ENCODE measurements at places on chromosomes 1 and 21.
A peak's percentile ranks its signal among the peaks of the same experiment; 100 is the strongest.

DNA sequence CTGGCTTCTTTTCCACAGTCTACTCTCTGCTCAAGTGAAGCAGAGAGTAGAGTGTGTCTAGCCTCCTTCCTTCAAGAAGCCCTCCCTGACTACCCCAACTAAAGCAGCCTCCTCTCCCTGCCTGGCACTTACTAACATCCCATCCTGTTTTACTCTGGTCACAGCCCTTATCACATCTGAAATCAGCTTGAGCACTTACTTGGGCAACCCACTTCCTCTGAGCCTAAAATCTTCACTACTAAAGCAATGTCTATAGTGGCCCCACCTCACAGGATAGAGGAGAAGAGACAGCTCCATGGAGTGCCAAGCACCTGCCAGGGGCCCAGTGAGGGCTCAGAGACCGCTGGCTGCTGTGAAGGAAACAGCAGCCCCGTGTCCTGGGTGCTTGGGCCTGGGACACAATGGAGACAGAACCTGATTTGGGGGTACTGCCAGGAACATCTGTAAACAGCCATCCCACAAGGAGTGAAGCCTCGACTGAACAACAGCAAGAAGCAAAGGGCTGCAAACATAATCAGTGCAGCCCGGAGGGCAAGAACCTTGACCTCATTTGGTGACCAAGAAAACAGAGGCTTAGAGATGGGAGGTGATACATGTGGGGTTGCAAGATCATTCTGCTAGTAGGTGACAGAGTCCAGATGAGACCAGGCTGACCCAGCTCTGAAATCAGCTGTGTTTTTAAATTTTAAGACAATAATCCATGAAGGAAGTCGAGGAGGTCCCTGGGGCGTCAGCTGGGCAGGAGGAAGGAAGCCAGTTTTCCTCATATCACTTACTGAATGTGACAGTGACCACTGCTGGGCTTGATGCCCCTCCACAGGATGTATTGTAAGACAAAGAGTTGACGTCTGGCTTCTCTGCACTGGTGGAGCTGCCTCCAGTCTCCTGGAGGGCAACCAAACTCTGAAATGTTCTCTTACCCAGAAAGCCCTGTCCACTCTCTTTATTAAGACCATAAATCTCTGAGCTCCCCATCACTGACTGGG, 710.6 kb downstream of the MATN1 start:
- DNase-seq, result no peak

GRCh38 chr1:193562121-193562520, 375.7 kb upstream of the B3GALT2 start:
- no peak for DNase-seq

- no peak for DNase-seq
These were observed 8.3 kb downstream of the SUSD4 start for GRCh38 chr1:223355699-223356098.

- DNase-seq, result no peak
These were observed 39.1 kb downstream of the RPS6KC1 start for GRCh38 chr1:213089924-213090677.

- no peak for DNase-seq
These were observed 14.9 kb upstream of the AGT start for GRCh38 chr1:230728710-230729392.

GRCh38 chr1:246280551-246280950, 226.5 kb downstream of the SMYD3 start:
- DNase-seq, result peak; percentile 34

DNA sequence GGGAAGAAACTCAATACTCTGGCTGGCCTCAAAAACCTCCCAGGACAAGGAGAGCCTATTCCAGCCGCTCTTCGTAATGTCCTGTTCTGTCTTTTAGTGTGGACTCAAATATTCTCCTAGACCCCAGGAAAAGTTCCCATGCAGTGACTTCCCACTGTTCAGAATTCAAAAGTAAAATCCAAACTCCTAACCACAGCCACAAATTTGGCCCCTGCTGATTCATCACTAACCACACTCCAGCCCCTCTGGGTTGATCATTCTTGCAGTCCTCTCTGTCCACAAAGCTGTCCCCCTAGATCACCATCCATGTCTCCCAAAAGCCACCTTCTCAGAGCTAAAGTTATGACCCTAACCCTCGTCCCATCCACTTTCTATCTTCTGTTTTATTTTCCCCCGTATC, 5.1 kb downstream of the CTNNBIP1 start:
- DNase-seq, result peak; percentile 33
